Head of caudate nucleus (tissue), 42 donors: ENCODE measurements at places on chromosomes 6 and 20.

- DNase-seq = no peak
Measured at GRCh38 chr6:32081168-32081990, 27.8 kb downstream of the TNXB start.

DNA sequence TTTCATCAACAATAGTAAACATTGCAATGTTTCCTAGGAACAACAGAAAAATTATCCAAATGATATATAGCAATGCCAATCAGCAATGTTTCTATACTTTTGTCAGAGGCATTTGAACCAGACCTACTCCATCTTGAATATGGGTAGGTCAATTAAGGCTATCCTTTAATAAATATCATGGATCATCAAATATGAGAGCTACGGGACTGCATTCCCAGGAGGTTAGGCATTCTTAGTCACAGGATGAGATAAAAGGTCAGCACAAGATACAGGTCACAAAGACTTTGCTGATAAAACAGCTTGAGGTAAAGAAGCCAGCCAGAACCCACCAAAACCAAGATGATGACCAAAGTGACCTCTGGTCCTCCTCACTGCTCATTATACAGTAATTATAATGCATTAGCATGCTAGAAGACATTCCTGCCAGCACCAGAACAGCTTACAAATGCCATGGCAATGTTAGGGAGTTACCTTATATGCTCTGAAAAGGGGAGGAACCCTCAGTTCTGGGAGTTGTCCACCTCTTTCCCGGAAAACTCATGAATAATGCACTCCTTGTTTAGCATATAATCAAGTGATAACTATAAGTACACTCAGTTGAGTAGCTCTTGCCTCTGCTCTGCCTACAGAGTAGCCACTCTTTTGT lies 8.6 kb upstream of the SERPINB6 start:
- DNase-seq = no peak

DNA sequence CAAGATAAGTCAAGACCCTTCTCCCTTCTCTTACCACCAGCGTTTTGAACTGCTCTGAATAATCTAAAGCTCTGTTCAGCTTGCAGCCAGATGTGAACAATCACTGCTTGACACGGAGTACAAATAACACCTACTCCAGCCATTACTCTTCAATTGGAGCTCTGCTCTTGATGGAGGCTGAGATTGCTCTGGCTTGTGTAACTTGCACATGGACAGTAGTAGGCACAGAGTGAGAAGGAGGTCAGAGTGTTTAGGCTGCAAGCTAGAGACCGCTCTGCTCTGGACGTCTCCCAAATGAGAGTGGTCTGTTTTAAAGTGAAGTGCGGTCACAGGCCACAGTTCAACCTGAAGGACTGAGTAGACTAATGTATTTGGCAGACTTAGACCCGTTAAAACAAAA lies 158.3 kb downstream of the HDGFL1 start:
- DNase-seq = no peak

DNA sequence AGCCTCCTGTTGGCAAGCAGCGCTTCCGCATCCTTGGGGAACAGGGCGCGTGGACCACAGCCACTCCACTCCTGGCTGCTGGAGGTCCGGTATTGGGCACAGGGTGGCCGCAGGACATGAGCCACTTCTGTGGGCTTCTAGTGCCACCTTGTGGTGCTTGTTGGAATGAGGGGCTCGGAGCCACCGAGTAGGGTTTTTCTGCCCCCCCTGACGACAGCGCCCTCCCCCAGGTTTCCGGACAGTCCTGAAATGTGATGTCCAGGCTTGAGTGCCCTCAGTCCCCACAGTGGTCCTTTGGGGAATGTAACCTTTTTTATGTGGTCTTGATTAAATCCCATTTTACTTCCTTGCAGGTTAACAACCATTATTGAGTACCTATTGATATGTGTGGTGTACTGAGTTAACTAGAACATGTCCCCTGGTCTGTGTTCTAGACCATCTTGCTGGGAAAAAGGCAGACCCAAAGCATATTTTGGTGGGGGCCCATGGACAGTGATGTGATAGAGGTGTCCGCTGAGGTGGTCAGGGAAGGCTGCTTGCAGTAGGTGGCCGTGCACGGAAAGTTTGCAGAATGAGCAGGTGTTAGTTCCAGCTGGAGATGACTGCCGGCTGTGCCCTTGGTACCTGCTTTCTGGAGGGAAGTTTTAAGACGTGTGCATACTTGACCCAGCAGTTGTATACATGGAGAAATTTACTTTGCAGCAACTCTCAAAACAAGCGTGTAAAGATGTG lies 70.0 kb downstream of the PTPN1 start:
- peak; percentile 54 for DNase-seq

GRCh38 chr6:36154286-36154685 lies 24.0 kb downstream of the MAPK13 start:
- DNase-seq = no peak

- DNase-seq = no peak
Measured at GRCh38 chr6:170276369-170277057, 14.4 kb downstream of the DLL1 start.

DNA sequence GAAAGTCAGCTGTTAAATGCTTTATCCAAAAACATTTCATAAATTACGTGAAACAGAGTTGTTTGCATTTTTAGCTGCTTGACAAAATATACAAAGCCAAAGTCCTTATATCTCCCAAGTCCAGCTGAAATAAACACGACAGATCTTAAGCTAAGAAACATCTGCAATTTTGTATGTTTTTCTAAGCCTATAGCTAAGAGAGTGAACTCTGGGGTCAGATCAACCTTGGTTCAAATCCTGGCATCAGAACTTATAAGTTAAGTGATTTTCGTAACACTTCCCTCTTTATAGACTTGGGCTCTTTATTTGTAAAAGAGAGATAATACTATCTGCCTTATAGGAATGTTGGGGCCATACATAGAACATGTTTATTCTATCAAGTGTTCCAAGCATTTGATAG lies 176.7 kb downstream of the PTPRK start:
- DNase-seq = no peak

GRCh38 chr6:56742122-56742791 lies 99.6 kb upstream of the DST start:
- no peak for DNase-seq

GRCh38 chr20:41177636-41178035 lies 40.3 kb downstream of the PLCG1 start:
- no peak for DNase-seq

GRCh38 chr20:3166338-3166912 lies 6.8 kb upstream of the FASTKD5 start:
- no peak for DNase-seq

DNA sequence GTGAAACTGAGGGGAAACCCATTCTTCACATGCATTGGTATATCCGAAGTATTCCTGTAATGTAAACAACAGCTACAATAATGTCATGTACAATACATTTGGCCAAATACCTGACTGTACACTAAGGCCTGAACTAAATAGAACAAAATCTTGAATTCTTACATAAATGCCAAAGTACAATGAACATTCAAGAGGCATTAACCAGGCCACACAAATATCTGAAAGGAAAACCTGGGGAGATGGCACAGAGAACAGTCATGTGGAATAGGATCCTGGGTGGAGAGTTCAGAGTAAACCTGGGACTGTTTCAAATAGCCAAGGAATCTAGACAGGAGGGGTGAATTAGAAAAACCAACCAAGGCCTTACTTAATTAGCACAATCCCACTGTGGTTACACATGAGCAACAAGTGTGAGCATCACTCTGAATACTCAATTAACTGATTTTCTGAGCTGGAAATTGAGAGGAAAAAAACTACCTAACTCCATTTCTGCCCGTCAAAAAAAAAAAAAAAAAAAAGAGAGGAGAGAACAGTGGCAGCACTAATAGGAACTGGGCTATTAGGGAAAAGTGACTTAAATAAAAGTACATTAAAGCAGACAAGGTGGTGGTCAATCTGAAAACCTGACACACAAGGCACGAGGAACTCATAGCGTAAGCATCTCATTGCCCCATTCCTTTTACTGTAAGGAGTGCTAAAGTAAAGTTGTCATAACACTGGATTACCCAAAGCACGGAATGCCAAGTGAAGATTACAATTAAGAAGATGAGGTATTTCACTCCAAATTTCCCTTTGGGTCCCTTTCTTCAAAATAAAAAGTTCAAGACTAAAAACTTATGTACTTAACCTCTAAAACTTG lies 10.9 kb downstream of the SNX5 start:
- no peak for DNase-seq

GRCh38 chr20:45020236-45020886 lies 54.0 kb downstream of the STK4 start:
- DNase-seq = no peak

DNA sequence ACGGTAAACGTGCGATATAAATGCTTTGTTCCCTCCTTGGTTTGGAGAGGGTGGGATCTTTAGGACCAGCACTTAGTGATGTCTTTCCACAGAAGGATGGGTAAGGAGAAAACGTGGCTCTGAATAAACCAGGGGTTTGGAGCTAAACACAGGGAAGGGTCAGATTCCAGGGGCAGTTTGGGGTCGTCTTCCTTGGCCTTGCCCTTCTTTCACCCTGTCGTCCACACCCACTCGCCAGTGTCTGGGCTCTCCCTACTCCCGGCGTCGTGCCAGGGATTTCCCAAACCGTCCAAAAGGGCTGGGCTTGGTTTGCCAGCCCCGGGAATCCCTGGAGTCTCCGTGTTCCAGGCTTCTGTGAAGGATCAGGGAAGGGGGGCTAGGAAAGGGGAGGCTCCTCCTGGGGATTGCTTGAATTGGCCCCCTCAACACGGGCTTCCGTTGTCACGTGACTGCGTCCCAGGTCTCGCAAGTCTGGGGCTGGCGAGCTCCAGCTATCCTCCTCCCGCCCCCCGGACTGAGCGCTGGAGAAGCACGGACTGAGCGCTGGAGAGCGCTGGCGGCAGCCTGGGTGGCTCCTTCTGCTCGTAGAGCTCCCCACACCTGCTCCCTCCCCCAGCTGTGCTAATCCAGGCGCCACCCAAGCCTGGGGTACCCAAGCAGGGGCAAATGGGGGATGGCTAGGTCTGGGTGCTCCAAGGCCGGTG lies 9.4 kb upstream of the ARMC12 start:
- DNase-seq = peak; percentile 85

GRCh38 chr6:131765804-131766135 lies 42.0 kb upstream of the ENPP1 start:
- DNase-seq = no peak

- no peak for DNase-seq
Measured at GRCh38 chr6:158086504-158087223, 81.4 kb downstream of the SERAC1 start.

DNA sequence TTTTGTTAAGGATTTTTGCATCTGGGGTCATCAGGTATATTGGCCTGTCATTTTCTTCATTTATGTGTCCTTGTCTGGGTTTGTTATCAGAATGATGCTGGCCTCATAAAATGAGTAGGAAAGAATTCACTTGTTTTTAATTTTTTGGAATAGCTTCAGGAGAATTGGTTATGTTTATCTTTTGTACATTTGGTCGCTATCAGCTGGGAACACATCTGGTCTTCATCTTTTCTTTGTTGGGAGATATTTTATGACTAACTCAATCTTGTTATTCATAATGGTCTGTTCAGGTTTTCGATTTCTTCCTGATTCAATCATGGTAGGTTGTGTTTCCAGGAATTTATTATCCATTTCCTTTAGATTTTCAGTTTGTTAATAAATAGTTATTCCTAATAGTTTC lies 207.5 kb upstream of the ASCC3 start:
- no peak for DNase-seq

- peak; percentile 39 for DNase-seq
Measured at GRCh38 chr20:41643504-41643938, 25.3 kb upstream of the CHD6 start.

- DNase-seq = no peak
Measured at GRCh38 chr20:64042054-64042781, 6.2 kb downstream of the C20orf204 start.

DNA sequence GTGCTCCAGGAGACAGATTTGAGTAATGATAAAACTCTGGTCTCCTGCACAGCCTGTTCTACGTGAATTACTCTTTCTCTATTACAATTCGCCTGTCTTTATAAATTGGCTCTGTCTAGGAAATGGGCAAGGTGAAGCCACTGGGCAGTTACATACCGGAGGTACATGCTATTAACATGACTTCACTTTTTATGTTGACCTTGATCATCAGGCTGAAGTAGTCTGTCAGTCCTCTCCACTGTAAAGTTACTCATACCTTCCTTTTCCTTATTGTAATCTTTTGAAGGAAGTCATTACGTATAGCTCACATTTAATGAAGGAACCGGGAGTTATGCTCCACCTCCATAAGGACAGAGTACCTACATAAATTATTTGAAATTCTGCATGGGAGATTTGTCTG lies 19.9 kb upstream of the KHDC1 start:
- no peak for DNase-seq

GRCh38 chr6:47118611-47119010 lies 76.5 kb upstream of the ADGRF1 start:
- no peak for DNase-seq

GRCh38 chr20:55269913-55270312 lies 735.4 kb downstream of the CBLN4 start:
- no peak for DNase-seq

GRCh38 chr20:24795436-24795835 lies 153.6 kb upstream of the CST7 start:
- no peak for DNase-seq

DNA sequence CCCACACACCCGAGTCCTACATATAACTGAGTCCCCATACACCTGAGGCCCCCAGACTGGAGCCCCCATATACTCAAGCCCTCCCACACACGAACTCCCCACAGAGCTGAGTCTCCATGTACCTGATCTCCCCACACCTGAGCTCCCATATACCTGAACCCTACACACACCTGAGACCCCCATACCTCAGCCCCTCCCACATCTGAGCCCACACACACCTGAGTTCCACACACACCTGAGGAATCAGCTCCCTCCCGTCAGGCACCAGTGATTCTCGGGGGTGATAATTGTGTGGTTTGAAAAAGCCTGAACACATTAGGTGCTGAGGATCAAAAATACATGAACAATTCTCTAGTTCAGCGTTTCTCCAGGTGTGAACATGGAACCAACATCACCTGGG lies 15.4 kb downstream of the PFDN4 start:
- no peak for DNase-seq

DNA sequence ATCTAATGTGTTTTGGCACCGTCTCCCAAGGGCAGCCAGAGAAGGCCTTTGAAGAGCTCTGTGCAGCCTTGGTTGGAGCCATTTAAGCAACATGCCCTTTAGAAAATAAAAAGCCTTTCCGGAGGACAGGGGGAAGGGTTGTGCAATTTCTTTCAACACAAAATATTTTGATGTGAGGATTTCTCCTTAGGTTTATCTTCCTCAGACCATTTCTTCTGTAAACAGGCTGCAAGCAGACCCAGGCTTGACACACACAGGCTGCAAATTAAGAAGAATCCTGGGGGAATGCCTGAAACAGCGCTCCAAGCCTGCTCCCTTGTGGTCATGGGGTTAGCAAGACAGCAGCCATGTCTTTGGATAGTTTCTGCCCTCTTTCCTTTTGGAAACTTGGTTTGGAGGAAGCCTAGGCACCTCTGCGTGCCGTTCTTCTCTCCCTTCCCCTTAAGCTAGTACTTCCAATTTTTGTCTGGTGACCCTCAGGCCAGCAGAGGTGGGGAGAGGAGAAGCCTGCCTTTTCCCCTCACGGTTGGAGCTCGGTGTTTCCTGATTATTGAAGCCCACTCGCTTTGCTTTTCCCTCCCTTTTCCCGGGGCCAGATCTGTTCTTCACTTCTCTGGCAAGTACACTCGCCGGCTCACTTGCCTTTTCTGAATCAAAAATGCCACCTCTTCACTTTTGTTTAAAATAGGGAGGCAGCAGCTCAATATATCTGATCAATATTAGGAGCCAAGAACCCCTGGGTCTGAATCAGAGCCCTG lies 39.6 kb upstream of the NOX3 start:
- no peak for DNase-seq

GRCh38 chr6:7841781-7842468 lies 68.7 kb downstream of the TXNDC5 start:
- DNase-seq = no peak
